NCI-H1105 (cell line): ENCODE measurements at places on chromosomes 5 and 9.
A peak's percentile ranks its signal among the peaks of the same experiment; 100 is the strongest.

- no peak for DNase-seq
Measured at GRCh38 chr9:8428389-8428788, 628.8 kb upstream of the DMAC1 start.

- DNase-seq, result no peak
Measured at GRCh38 chr9:134812343-134812673, 68.3 kb upstream of the FCN2 start.

GRCh38 chr5:53027913-53028312, 38.8 kb downstream of the ITGA2 start:
- peak; percentile 21 for DNase-seq

DNA sequence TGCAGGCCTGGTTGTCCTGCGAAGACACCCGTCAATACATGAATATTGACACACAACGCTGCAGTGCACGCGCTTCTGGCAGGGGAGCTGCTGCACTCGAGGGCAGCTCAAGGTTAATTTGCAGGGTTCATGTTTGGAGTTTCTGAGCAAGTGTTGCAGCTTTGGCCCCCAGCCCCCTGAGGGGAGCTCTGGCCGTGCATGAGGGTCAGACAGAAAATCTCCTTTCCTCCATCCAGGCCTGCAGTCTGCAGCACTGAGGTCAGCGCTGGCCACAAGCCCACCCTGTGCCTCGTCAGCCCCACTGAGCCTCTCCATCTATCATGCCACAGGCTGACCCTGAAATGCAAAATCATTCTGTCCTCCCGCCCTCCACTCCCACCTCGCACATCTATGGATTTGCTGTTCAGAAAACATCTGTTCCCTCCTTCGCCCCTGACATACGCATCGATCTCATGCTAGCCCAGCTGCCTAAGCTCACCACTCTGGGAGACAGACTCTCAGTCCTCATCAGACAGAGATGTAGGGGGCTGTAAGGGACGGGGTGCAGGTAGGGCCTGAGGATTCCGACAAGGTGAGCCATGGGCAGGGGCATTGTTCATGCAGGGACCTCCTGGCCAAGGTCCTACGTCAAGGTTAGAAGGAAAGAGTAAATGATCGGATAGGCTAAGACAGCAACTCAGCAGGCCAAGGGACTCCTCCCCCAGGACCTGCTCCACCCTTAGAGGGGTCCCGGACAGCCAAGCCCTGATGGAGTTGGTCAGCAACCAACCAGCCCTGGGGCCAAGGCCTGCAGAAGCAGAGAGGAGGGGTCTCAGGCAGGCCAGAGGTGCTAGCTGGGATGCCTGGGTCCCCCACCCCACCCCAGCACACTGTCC, 125.1 kb downstream of the KCNIP1 start:
- no peak for DNase-seq

DNA sequence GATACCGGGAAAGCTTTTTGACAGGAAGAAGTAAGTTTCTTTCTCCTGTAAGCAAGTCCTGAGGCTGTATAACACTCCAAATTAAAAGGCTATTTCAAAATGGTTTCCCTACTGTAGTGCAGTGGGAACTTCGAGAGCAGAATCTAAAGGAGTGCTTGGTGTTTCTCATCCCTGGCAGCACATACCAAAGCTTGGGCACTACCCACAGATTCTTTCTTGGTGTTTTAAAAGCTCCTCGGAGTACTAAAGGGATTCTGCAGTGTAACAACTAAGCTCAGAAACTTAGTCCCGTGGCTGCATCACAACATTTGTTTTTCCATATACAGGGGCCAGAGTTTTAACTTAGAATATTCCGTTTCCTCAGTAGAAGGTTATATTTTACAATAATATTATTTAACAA, 5.6 kb upstream of the APC start:
- no peak for DNase-seq

- DNase-seq, result no peak
Measured at GRCh38 chr5:138901716-138902115, 26.6 kb upstream of the LRRTM2 start.

GRCh38 chr9:34896112-34896511, 62.0 kb upstream of the PHF24 start:
- no peak for DNase-seq

GRCh38 chr5:159386028-159386711, 55.9 kb upstream of the IL12B start:
- DNase-seq, result no peak

GRCh38 chr5:96657068-96657467, 5.1 kb upstream of the CAST start:
- DNase-seq, result no peak

GRCh38 chr5:140054086-140054689, 11.1 kb upstream of the NRG2 start:
- no peak for DNase-seq

- no peak for DNase-seq
Measured at GRCh38 chr5:158513490-158514318, 586.0 kb downstream of the EBF1 start.

GRCh38 chr5:94470802-94471201, 147.6 kb downstream of the KIAA0825 start:
- DNase-seq, result no peak

DNA sequence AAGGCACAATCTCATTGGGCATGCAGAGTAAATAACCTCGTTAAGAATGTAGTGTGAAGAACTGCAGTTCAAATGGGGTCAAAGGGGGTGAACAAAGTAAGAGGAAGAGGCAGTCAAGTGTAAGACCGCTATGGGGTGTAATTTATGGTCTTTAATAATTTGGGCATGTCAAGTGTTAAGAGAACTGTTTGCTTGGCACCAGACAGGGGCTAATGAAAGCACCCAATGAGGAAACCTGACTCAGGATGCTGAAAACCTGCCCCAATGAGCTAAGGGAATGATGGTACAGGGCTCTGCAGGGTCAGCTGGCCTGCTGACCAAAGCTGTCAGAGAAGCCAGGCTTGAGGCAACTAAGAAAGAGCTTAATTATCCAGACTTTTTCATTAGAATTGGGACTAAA, 368.1 kb downstream of the DTWD2 start:
- DNase-seq, result no peak

GRCh38 chr5:168481330-168481788, 4.9 kb upstream of the RARS1 start:
- no peak for DNase-seq

DNA sequence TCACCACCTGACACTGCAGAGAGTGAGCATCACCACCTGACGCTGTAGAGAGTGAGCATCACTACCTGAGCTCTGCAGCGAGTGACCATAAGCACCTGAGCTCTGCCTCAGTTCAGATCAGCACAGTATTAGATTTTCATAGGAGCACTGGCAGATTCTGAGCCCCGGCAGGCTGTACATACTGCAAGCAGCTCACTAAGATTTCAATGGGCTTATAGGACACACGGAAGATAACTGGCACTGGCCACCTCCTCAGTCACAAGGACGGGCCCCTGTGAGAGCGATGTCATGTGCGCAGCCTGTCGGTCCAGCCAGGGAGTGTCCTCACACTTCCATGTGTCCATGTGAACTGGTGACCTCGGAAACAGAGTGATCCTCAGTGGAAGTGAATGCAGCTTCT, 153.5 kb upstream of the IRX2 start:
- no peak for DNase-seq

GRCh38 chr5:102991802-102992201, 128.1 kb downstream of the GIN1 start:
- DNase-seq, result no peak

GRCh38 chr9:115378241-115378640, 260.3 kb upstream of the TNC start:
- no peak for DNase-seq

GRCh38 chr9:92969516-92970466, 22.5 kb downstream of the FGD3 start:
- DNase-seq, result no peak

DNA sequence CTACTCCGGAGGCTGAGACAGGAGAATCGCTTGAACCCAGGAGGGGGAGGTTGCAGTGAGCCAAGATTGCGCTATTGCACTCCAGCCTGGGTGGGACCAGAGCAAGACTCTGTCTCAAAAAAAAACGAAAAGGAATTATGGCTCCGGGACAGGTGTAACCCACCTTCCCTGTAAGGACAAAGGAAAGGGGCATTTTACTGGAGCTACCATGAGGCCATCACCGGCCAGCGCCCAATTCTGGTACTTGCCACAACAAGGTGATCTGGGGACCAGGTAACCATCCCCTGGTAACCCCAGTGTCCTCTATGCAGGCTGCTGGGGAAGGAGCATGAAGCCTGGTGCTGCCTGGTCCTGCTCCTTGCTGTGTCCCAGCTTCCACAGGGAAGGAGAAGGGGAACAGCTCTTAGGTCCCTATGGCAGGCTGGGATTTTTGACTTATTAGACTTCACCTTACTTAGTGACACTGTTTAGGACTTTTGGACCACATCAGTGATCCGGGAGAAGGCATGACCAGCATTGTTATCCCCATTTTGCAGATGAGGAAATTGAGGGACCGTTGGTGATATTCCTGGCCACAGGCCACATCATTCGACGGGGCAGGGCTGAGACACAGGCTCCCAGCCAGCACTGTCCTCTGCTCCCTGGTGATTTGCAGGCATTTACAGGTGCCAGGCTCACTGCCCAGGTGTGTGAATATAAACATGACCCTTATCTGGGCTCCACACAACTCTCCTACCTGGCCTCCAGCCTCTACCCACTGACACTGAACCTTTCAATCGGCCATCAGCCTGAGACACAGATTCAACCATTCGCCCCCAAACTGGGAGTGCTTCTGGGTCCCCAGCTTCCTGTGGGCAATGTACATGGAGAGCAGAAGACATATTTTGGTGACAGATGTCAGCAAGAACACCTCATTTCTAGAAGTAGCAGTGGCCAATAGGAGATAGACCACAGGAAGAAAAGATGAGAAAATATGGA, 26.5 kb upstream of the ABO start:
- DNase-seq, result no peak

GRCh38 chr5:168991311-168991710, 309.6 kb downstream of the SLIT3 start:
- no peak for DNase-seq

DNA sequence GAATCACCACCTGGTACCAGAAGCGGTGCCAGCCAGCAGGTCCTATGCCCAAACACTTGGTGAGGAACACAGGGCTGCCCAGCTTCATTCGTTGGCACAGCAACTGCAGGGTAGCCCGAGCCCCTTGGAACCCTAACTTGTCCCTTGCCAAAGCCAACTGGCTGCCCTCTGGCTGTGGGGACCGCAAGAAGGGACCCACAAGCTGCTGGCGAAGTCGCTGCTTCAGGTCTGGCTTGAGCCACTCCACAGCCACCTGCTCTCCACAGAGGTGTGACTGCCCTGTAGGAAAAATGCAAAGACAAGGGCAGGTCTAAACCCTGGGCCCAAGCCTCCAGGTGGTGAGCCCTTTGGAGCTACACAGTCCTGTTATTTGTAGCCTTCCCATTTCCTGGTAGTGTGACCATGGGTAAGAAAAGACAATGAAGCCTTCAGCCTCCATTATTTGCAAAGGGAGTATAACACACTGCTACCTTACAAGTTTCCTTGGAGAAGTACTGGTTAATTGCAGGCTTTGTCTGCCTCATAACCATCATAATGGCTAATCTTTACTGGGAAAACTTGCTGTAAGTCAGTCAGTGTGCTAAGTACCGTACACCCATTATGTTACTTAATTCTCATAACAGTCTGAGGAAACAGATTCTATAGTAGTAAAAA, 1.8 kb downstream of the DND1 start:
- DNase-seq, result no peak

DNA sequence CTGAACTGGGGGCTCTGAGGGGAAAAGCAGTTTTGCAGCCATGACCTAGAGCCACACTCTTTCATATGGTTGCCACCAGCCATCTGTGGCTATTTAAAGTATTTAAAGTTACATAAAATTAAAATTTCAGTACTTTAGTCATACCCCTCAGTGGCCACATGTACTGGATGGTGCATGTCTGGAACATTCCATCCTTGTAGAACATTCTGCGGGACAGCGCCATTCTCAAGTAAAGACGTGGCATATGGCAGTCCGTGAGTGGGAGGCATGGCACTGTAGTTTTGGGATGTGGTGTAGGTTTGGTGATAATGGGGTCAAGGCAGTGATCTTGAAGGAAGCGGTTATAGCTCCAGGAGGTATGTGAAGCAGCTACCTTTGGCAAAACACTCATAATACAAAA, 61.4 kb upstream of the NFIL3 start:
- no peak for DNase-seq

GRCh38 chr9:126934441-126934840, 19.9 kb downstream of the RALGPS1 start:
- DNase-seq, result no peak

DNA sequence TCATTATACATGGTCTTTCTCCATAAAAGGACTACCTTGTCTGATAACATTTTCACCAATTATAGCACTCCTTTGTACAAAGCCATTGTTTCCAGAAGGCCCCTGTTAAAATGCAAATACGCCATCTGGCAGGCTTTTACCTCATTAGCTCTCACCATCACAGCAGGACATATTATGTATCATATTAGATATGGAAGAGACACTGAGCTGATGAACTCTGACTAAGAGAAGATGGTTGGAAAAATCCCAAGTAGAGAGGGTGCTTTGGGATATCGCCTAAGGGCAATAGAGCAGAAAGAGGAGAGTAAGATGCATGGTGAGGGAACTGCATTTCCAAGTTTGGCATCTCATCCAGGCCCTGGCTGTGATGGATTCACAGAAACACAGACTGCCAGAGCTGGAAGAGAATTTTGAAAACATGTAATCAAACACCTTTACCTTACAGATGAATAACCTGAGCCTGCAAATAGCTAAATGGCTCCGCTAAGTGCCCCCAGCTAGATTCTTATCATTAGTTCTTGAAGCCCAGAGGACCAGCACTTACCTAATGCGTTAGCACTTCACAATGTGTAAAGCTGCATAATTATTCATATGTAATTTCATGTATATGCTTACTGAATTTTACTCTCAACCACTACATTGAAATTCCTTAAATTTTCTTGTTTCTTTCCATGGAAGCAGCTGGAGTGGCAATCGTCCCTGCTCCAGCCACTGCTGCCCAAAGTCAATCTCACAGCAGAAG, 393.6 kb upstream of the IZUMO3 start:
- DNase-seq, result no peak

DNA sequence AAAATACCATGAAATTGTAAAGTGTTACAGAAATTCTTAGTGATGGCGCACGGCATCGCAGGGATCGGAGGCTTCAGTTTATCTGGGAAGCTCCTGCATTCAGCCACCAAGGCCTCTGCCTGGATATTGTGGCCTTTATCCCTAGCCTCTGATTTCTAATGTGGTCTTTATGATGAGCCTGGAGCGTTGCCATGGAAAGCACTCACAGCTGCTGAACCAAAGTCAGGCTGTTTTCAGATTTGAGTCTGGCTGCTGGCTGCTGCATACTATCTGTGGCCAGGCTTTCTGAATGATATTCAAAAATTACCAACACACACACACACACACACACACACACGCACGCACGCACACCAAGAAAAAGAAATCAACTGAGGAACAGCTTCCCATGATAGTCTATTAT, 101.1 kb upstream of the ZNF366 start:
- DNase-seq, result no peak

- peak; percentile 13 for DNase-seq
Measured at GRCh38 chr5:168706655-168707069, 127.5 kb upstream of the PANK3 start.

GRCh38 chr9:4713849-4714248, 27.2 kb downstream of the AK3 start:
- no peak for DNase-seq
